Skeletal muscle cell (primary cell): ENCODE measurements at places on chromosomes 1 and 21.

DNA sequence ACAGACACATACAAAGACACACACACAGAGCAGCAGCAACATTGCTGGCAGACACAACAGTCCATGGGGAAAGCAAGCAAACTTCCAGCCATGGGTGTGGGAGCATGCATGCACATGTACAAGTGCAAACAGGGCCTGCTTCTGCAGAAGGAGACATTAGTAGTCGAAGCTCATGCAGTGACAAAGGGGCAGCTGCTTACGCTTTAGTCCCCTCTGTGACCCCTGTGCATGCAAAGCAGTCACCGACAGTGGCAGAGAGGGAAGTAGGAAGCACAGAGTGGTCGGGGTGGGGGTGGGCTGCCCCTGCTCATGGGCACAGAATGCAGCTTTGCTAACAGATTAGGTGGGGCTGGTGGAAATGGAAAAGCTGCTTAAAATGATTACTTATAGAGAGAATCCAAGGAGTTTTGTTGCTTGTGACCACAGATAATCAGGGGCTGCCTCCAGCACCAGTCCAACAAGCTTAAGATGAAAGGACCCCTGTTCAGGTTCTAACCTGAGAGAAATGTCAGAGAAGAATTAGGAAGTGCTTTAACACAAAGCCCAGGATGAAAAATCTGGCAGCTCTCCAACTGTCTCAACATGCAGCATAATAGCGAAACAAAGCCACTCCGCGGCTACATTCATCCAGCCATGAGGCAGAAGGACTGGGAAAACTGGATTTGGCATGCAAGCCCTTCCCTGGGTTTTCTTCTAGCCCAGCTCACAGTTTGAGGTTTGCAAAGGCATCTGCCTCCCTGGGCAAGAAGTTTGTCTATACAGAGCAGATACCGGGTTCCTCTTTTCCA lies 378.9 kb downstream of the KCNH1 start:
- DNase-seq: no peak

DNA sequence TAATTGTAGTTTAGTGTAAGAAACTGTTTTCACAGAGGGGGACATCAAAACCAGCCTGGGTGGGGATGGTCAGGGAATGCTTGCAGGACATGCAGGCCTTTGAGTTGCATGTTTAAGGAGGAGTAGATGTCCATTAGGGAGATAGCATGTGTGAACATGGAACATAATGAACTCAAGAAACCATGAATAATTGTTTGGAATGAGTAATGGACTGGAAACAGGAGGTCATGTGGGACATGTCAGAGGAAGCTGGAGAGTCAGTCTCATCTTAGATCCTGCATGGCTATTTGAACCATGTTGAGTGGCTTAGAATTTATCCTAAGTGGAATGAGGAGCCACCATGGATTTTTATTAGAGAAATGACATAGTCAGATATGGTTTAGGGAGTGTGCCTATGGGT lies 86.4 kb downstream of the RPE65 start:
- DNase-seq: no peak

DNA sequence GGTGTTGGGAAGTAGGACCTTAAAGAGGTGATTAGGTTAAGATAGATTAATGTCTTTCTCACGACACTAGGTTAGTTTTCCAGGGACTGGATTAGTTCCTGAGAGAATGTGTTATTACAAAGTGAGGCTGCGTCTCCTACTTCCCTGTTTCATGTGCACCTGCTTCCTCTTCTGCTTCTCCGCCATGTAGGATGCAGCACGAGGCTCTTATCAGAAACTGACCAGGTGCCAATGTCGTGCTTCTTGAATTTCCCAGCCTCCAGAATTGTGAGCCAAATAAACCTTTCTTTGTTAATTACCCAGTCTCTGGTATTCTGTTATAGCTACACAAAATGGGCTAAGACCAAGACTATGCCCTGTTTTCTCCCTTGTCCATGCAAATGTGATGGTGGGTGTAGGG lies 152.2 kb upstream of the LMO4 start:
- DNase-seq: no peak

DNA sequence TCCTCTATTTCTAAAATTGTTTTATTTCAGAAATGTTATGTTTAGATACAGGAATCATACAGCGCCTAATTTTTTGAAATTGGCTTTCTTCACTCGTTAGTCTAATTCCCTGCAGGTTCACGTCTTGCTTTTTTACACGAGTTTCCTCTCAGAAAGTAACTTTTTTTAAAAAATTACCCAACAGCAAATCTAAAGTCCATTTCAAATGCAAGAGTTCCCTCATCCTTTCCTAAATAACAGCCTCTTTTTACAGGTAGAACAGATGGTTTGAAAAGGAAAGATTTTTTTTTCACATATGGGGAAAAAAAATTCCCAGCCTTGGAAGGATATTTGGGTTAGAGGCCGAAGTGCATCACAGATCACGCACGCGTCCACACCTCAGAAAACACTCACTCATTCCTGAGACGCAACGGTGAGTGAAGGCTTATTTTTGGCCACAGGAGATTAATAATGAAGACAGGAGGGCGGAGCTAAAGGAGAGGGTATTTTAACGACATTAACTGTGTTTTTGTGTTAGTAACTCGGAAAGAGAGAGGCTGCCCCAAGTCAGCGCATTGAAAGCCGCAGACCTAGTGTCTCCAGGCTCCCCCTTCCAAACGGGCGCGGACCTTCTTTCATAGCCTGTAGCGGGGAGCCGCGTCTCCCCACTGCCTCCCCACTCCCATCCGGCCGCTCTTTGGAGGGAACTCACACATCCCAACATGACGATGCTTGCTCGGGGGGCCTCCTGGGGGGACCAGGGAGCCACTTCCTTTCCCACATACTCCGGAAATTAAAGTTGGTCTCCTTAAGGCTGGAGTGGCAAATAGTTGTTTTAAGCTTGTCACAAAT lies 969 bp upstream of the RIPK4 start:
- no peak for DNase-seq

GRCh38 chr1:180020017-180020416 lies 65.4 kb downstream of the CEP350 start:
- DNase-seq: no peak

DNA sequence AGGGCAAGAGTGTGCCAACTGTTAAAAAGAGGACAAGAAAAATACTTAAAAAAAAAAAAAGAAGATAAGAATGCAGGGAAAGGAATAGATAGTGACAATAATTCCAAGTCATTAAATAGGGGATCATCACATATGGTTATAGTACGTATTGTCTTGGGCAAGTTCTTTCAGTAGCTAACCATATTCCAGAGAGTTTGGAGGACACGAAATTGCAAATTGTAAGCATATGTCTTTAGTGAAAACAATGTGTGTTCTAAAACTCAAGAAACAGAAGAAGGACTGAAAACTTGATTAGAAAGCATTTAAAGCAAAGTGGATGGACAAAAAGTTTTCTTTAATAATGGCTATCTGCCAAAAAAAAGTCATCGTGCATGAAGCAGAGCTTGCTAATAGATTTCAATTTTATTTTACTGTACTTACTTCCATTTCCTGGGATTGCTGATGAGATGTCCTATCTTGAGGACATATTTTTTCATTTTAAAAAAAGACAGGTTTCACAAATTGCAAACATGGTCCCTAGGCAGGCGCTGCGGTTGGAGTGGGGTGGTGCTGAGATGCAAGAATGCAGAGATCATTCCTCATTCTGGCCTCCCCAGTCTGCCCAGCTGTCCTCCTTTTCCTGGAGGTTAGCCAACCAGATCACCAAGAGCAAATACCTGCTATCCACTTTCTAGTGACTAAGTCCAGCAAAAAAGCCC lies 11.9 kb downstream of the TSPAN2 start:
- DNase-seq: no peak

- no peak for DNase-seq
These were observed 69.5 kb downstream of the ATP5PO start for GRCh38 chr21:33846141-33846540.

DNA sequence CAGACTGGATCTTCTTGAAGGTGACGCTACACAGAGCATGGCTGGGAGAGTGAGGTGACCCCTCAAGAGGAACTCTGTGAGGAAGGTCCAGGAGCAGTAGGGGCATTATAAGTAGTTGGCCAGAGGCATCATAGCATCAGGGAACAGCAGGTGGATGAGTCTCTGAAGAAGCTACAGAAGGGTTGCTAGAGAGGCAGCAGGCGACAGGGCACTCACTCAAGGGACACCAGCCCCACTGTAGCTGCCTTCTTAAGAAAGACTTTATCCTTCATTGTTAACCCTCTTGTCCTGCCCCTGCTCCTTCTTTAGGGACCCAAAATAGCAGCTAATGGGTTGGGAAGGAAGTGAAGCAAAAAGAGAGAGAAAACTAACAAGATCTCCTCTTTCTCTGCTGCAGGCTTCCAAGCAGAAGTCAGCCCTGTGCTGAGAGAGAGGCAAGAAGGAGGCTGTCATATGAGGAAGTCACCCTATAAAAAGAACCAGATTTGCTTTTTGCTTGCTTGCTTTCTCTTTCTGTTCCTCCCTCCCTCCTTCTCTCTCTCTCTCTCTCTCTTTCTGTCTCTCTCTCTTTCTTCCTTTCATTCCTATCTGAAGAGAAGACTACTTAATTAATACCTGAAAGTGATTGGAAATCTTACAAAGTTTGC lies 7.7 kb upstream of the CD5L start:
- DNase-seq: no peak

GRCh38 chr21:42496120-42496838 lies at the start of gene RSPH1:
TSS of gene RSPH1 (minus strand) at chr21:42496224. CDS start at chr21:42496186, 38 bp downstream.
- DNase-seq: peak; percentile 87

DNA sequence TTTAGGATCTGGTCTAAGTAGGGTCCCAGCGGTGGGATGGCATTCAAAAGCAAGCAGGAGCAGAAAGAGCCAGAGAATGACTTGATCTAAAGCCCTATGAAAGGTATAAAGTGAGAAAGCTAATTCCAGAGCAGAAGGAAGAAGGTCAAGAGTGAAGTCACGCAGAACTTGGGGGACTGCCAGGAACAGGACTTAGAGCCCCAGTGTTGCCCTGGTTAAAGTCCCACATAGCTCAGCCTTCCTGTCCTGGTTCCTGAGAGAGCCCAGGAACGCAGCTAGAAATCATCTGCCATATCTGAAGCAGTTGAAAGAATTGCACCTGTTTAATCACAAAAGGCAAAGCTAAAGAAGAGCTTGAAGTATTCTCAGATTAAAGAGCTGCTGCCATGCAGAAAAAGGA lies 160.6 kb upstream of the ATP1B1 start:
- no peak for DNase-seq

DNA sequence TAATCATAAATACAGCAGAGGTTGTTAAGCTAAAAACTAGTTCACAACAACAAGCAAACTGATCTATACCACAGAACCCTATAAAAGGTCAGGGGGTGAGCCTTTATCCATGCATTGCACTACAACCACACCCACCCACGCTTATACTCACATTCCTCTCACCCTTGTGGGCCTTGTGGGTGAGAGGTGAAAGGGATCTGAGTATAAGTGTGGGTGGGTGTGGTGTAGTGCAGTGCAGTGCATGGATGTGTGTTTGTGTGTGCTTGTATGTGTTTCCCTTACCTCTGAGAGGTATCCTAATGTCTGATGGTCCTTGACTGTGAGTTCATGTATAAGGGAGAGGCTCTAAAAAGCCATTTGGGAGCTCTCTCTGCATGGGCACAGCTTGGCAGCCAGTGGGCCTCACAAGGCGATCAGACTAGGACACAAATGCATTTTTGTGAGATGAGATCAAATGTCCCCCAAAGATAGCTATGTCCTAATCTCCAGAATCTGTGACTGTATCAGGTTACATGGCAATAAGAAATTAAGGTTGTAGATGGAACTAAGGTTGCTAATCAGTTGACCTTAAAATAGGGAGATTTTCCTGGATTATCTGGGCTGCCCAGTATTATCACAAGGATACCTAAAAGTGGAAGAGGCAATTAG lies 95.5 kb upstream of the DPT start:
- DNase-seq: no peak

- DNase-seq: no peak
These were observed 16.4 kb downstream of the GPSM2 start for GRCh38 chr1:108893141-108893530.

- DNase-seq: no peak
These were observed 22.7 kb downstream of the HSPG2 start for GRCh38 chr1:21914450-21914849.

DNA sequence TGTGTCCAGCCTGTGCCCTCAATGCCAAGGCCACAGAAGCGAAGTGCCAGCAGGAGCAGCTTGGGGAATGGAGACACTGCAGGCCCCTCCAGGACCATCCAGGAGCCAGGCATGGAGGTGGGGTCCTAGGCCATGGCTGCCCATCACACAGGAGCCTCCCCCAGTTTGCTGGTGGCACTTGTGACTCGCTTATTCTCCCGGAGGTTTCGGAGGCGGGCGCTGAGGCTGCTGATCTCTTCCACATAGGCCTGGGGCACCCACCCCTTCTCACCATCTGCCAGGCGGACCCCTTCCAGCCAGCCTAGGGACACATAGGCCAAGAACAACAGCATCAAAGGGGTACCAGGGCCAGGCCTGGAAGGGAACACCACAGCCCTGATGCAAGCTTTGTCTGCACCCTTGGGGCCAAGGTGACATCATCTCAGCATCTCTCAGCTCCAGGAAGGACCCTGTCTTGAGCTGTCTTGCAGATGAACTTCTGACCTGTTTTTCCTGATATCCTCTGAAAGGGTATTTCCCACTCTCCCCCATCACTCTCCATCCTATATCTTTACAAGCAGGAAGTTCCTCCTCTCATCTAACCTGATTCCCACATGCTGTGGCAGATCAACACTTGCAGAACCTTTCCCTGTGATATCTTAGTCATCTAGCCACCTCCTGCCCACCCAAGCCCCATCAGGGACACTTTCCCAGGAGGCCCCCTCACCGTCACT lies 13.9 kb downstream of the ARHGEF19 start:
- DNase-seq: no peak

- DNase-seq: no peak
These were observed 142.5 kb downstream of the TNR start for GRCh38 chr1:175600721-175601440.

DNA sequence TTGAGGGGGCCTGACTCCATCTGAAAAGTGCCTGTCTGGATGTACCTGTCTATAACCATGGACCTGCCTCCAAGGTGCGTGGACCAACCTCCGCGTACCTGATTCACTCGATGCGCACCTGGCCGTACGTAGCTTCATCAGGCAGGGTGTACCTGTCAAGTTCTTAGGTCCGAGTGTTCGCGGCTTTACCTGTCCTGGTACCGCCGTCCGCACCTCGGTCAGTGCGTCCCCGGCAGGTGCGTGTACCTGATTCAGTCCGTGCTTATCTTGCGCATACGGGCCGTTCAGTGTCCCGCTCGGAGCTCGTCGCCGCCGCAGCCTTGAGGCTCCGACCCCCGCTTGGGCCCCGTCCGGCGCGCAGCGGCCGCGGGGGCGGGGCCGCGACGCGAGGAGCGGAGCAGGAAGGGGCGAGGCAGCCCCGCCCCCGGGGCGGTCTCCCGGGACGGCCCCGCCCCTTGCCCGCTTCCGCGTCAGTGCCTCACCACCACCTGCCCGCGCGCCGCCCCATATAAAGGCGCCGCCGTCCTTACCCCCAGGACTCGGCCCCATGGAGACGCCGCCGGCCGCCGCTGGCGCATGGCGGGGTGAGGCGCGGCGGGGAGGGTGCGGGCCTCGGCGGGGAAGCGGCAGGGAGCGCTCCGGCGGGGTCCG lies at the start of gene ZC3H12A:
ZC3H12A (plus strand) TSS at position 535 of the 651 bp plus-strand sequence. CDS start 917 bp downstream, outside the sequence.
- DNase-seq: peak; percentile 65

GRCh38 chr21:35231090-35231489 lies 182.0 kb upstream of the RUNX1 start:
- no peak for DNase-seq

- no peak for DNase-seq
These were observed 511 bp downstream of the DNTTIP2 start for GRCh38 chr1:93878501-93878888.

GRCh38 chr1:183859119-183859518 lies 54.2 kb downstream of the RGL1 start:
- no peak for DNase-seq
